ENCODE measurements at places on chromosomes 3 and 15.

- DNase-seq: peak; percentile 55
Observed at GRCh38 chr15:68818066-68818768, 2.5 kb downstream of the ANP32A start.

DNA sequence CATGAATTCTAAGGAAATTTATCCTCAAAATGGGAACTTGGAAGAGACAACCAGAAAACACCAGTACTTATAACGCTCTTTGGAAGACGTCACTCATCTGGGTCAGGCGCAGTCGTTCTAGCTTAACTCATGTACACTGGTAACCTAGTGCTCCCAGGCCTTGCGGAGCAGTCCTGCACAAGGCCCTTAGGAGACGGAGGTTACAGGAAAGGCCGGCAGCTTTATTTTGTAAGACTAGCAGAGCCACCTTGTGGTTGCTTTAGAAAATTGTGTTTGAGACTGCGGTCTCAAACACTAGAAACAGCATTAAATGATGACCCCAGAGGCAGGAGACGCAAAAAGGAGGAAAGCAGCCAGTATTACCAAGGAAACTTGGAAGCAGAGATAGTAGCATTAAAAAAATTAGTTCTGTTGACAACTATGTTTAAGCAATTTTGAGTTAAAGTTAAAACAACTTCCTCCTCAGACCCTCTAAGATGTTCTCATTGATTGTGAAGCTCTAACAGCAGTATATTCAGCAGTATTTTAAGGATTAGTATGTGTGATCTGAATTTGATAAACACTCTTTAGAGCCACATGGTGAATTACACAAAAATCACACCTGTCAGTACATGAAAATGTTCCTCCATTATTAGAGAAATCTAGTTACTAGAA, 141.9 kb upstream of the C2CD4B start:
- no peak for DNase-seq

GRCh38 chr15:82014989-82015388, 30.8 kb downstream of the MEX3B start:
- no peak for DNase-seq

DNA sequence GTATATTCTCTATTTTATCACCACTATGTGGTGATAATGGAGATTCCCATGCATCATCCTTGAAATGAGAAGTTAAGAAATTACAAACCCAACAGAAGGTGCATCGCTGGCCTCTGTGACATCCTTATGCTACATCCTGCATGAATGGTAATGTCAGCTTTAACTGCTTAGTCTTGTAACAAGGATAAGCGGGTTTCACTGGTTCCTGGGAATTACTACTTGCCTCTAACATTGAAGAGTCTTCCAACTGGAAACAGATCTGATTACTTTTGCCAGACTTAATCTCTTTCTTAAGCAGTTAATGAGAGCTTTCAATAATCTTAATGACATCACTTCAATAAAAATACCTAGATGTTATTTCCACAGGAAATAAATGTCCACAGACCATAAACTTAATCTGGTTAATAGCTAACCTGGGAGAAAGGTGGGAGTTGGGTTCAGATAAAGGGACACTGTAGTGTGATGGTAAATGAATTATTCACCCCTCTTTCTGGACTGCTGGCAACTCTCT, 44.0 kb downstream of the FMN1 start:
- no peak for DNase-seq

GRCh38 chr15:78408355-78408640, 29.7 kb upstream of the IREB2 start:
- DNase-seq: no peak

- DNase-seq: no peak
Observed at GRCh38 chr3:78858174-78858573, 909.6 kb downstream of the ROBO1 start.

All from T-helper 2 cell (primary cell).